ENCODE measurements at places on chromosomes 3 and 15. TPM values are rescaled to one million over a fixed set of nuclear protein-coding genes. Genes with fewer than 3 reads are reported as not detected.

The CELSR3 gene
- total RNA-seq = 1.8 TPM

The VEPH1 gene
- 4.7 TPM for total RNA-seq

The PLA2G4F gene
- 1.1 TPM for total RNA-seq

The MGA gene
- total RNA-seq = 35.0 TPM

The MYH15 gene
- 1.5 TPM for total RNA-seq

The NANOGP8 gene
- total RNA-seq = not detected

The IL16 gene
- total RNA-seq = 3.3 TPM

The CXCR6 gene
- total RNA-seq = not detected

The ZNF502 gene
- total RNA-seq = 3.3 TPM

The COMMD2 gene
- total RNA-seq = 39.0 TPM

The ARL8B gene
- total RNA-seq = 92.3 TPM

The MCF2L2 gene
- 0.40 TPM for total RNA-seq

The HCLS1 gene
- total RNA-seq = 1.3 TPM

The MESP2 gene
- total RNA-seq = 1.2 TPM

- no peak overlapping the region for H3K27ac ChIP-seq
- no peak overlapping the region for H3K4me3 ChIP-seq
- H3K4me1 ChIP-seq = no peaks in the 10 kb centered on the region
- H3K36me3 ChIP-seq = no peaks in the 10 kb centered on the region
- no peaks in the 10 kb centered on the region for H3K27me3 ChIP-seq
These were observed 158.0 kb downstream of the CDIN1 start for GRCh38 chr15:36737430-36737891.

DNA sequence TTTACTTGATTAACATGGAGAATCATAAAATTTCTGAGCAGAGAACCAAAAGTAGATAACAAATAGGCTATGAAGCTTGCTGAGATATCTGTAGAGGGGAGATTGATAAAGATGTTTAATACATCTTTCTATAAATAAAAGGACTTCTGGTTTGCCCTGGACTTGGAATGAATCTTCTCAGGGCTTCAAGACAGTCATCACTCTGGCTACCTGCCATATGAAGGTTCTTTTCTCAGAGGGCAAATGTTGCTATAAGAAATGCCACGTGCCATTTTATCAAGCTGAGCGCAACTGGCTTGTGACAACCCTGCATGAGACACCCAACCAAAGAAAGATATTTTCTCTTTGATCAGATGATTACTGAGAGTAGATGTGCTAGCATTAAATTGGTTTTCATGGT is 192.5 kb downstream of the WNT5A start:
- no peak for DNase-seq
- peaks cover 7% of the 10 kb centered on the region for H3K4me1 ChIP-seq
- H3K27ac ChIP-seq = no peak overlapping the region
- no peak overlapping the region for H3K4me3 ChIP-seq
- no peaks in the 10 kb centered on the region for H3K27me3 ChIP-seq

GRCh38 chr3:133136114-133137041 is 98.2 kb downstream of the TMEM108 start:
- no peaks in the 10 kb centered on the region for H3K36me3 ChIP-seq
- no peaks in the 10 kb centered on the region for H3K4me1 ChIP-seq
- H3K4me3 ChIP-seq = no peak overlapping the region
- DNase-seq = peak; percentile 17
- no peak overlapping the region for H3K27ac ChIP-seq
- no peaks in the 10 kb centered on the region for H3K27me3 ChIP-seq

GRCh38 chr3:189630767-189631372 is 319 bp upstream of the TP63 start:
- no peak overlapping the region for H3K4me3 ChIP-seq
- no peaks in the 10 kb centered on the region for H3K27me3 ChIP-seq
- H3K36me3 ChIP-seq = no peaks in the 10 kb centered on the region
- no peak overlapping the region for H3K27ac ChIP-seq
- H3K4me1 ChIP-seq = no peaks in the 10 kb centered on the region
- no peak for DNase-seq

GRCh38 chr3:3200632-3201212 is 21.2 kb upstream of the CRBN start:
- no peak overlapping the region for H3K4me3 ChIP-seq
- H3K4me1 ChIP-seq = no peaks in the 10 kb centered on the region
- H3K27me3 ChIP-seq = peaks cover 7% of the 10 kb centered on the region

GRCh38 chr15:79035111-79035601 is 55.4 kb downstream of the RASGRF1 start:
- H3K4me3 ChIP-seq = no peak overlapping the region
- no peaks in the 10 kb centered on the region for H3K36me3 ChIP-seq
- DNase-seq = no peak

DNA sequence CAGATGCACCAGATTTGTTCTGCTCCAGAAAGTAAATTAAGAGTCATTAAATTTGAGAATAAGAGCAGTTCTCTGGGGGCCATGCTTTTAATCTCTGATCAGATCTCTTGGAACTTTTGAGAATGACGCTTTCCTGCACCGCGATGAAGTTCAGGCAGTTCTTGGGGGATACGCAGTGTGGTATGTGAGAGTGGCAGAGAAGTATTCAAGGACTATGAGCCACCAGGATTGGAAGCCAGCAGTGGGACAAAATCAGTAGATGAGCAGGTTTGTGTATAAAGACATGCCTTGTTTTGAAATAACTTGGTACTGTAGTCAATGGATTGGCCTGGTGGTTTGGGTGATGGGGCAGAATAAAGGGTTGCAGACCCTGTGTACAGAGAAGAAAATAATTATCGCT is 483.6 kb downstream of the ERC2 start:
- peaks cover 11% of the 10 kb centered on the region for H3K4me1 ChIP-seq
- H3K27me3 ChIP-seq = no peaks in the 10 kb centered on the region
- no peaks in the 10 kb centered on the region for H3K36me3 ChIP-seq
- no peak overlapping the region for H3K4me3 ChIP-seq
- no peak for DNase-seq

DNA sequence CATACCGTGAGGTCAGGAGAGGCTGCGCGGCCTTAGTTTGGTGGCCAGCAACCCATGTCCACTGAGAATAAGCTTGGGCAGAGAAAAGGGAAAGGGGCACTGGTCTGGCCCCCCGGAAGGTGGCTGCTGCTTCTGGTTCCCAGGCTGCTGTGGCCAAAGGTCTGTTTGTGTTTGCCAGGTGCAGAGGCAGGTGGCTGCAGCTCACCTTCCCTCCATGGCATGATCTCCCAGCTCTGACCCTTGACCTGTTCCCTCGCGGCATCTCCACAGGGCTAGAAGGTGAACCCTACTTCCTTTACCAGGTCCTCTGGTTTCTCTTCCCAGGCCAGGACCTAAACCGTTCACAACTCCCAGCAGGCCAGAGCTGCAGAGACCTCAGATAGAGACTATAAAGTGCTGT is 13.8 kb downstream of the VPS18 start:
- no peak overlapping the region for H3K4me3 ChIP-seq
- peaks cover 56% of the 10 kb centered on the region for H3K4me1 ChIP-seq
- no peak for DNase-seq
- H3K27ac ChIP-seq = no peak overlapping the region
- H3K36me3 ChIP-seq = no peaks in the 10 kb centered on the region
- no peaks in the 10 kb centered on the region for H3K27me3 ChIP-seq

DNA sequence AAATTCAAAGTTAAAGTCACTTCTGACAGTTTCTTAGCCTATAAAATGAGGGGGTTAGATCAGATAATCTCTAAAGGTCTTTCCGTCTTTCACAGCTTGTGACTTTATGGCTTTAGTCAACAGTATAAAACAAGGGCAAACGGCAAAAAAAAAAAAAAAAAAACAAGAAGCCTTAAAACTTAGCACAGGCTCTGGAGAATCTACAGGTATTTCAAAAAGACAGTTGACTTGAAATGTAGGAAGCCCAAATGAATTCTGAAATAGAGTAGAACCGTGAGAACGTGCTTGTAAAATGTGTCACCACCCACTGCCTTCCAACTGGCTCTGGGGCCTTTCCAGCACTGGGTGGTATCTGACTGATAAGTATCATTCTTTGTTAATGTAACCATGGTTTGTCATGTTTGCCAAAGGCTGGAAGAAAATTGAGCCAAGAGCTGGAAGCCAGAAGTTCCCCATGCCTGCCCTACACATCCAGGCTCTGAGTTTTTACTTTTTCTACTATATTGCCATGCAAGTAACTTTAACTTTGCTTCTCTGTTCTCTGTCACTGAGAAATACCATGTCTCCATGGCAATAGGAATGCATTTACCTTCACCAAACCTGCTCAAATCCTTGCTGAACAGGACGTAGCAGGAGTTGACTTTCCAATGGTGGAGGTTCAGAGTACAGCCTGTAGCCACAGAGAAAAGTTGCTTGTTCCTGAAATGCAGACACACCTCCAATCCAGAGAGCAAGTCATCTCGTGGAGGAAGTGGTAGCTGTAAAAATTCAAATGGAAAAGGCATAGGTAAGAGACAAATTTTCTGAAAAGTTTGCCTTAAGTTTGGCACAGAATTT is 35.8 kb upstream of the THSD4 start:
- H3K27me3 ChIP-seq = no peaks in the 10 kb centered on the region
- H3K4me1 ChIP-seq = peaks cover 17% of the 10 kb centered on the region
- H3K4me3 ChIP-seq = no peak overlapping the region
- H3K36me3 ChIP-seq = no peaks in the 10 kb centered on the region
- peak; percentile 38 for DNase-seq
- H3K27ac ChIP-seq = peak overlapping the region; percentile 42

DNA sequence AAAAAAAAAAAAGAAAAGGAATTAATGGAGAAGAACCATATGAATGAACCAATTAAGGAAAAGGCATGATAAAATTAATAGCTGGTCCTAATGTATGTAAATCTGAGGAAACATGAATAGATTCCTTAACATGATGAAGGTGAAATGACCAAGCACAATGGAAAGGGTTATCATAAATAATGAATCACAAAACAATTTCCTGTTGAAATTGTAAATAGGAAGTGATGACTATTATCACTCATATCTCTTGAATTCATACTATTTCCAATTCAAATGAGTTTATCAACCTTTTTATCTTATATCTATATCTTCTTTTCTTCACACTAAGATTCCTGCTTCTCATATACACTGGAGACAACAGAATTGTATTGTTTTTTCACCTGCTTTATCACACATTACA is 32.0 kb downstream of the AADACL2 start:
- H3K36me3 ChIP-seq = no peaks in the 10 kb centered on the region
- DNase-seq = no peak

DNA sequence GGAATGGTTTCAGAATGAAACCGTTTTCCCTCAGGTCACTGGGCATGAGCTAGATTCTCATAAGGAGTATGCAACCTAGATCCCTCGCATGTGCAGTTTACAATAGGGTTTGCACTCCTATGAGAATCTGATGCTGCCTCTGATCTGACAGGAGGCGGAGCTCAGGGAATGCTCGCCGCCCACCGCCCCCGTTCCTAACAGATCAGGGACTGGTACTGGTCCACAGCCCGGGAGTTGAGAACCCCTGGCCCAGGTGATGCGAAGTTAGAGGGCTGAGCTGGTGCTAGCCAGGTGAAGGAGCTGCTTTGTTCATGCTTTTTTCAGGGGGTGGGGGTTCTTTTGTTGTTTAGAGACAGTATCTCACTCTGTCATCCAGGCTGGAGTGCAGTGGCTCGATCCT is 15.5 kb upstream of the PLXNA1 start:
- H3K27me3 ChIP-seq = no peaks in the 10 kb centered on the region
- DNase-seq = no peak
- no peak overlapping the region for H3K27ac ChIP-seq

DNA sequence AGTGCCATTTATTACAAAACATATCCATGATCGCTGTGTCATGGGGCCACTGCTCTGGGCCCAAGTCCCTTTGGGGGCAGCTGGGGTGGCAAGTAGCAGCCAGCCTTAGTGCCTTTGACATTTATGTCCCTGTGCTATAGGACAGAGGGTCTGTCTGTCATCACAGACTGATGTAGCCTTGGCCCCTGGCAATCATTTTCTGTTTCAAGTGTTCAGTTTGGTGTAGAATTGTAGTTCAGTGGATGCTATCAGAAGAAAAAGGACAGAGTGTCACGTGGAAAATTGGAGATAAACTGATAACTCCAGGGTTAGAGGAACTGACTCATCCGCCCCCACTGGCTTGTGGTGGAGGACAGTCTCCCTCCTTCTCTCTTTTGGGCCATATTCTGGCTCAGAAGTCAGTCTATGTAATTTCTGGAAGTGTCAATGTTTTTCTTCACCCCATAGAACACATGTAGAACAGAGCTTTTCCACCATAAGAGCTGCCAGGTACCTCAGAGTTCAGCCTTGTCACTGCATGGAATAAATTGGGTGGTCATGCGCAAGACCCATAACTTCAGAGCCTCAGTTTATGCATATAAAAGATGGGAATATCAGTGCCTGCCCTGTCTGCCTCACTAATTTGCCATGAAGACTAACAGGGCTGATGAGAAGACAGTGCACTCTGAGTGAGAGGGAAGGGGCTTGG is 4.5 kb upstream of the MRPS22 start:
- H3K36me3 ChIP-seq = no peaks in the 10 kb centered on the region
- no peak overlapping the region for H3K4me3 ChIP-seq
- DNase-seq = no peak
- no peaks in the 10 kb centered on the region for H3K4me1 ChIP-seq

DNA sequence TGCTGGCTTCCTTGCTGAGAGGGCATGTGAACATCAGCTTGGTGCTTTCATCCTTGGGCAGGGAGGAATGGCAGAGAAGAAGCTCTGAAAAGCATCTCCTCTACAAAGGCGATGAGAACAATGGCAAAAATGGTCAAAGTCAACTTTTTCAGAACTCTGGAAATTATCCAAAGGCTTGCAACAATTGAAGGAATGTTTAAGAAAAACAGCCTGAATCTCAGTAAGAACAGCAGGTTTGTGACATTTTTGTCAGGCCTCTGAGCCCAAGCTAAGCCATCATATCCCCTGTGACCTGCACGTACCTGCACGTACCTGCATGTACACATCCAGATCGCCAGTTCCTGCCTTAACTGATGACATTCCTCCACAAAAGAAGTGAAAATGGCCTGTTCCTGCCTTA is 51.8 kb downstream of the ONECUT1 start:
- no peaks in the 10 kb centered on the region for H3K36me3 ChIP-seq
- H3K4me1 ChIP-seq = peaks cover 7% of the 10 kb centered on the region
- H3K4me3 ChIP-seq = no peak overlapping the region

GRCh38 chr15:71532994-71533393 is 277.4 kb upstream of the NR2E3 start:
- H3K4me1 ChIP-seq = no peaks in the 10 kb centered on the region
- no peaks in the 10 kb centered on the region for H3K27me3 ChIP-seq
- H3K36me3 ChIP-seq = no peaks in the 10 kb centered on the region
- no peak overlapping the region for H3K27ac ChIP-seq
- no peak for DNase-seq

DNA sequence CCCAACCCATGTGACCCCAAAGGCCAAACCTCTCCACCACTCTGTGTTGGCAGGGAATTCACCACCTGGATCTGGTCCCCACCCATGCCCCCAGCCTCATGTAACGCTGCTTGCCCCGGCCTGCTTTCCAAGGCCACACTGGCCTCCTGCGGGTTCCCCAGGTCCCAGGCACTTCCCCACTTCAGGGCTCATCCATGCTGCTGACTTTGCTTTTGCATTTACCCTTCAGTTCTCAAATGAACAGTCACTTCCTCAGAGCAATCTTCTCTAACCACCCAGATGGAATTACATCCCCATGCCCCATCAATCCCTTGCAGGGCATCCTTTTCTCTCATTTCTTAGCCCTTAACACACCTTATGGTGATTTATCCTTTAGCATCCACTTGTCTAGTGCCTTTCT is 9.2 kb downstream of the DAPK2 start:
- no peak overlapping the region for H3K27ac ChIP-seq
- H3K4me1 ChIP-seq = no peaks in the 10 kb centered on the region

- H3K27ac ChIP-seq = no peak overlapping the region
- H3K36me3 ChIP-seq = no peaks in the 10 kb centered on the region
- no peak for DNase-seq
- H3K4me1 ChIP-seq = no peaks in the 10 kb centered on the region
- no peak overlapping the region for H3K4me3 ChIP-seq
These were observed 278.4 kb downstream of the GBE1 start for GRCh38 chr3:81483046-81483445.

GRCh38 chr3:11140713-11141104 is 13.6 kb upstream of the HRH1 start:
- DNase-seq = no peak
- peak overlapping the region; percentile 63 for H3K27ac ChIP-seq
- no peaks in the 10 kb centered on the region for H3K36me3 ChIP-seq
- peaks cover 4% of the 10 kb centered on the region for H3K4me1 ChIP-seq
- H3K27me3 ChIP-seq = no peaks in the 10 kb centered on the region

Data from hepatocyte (in vitro differentiated cells).